ENCODE measurements at places on chromosomes 7 and 10. TPM values are rescaled to one million over a fixed set of nuclear protein-coding genes. Genes with fewer than 3 reads are reported as not detected.

IDI2 gene
- not detected for total RNA-seq

FAM131B gene
- 2.8 TPM for total RNA-seq

CREB5 gene
- total RNA-seq: 57.1 TPM

GPR22 gene
- not detected for total RNA-seq

C10orf143 gene
- total RNA-seq: 3.2 TPM

DNA sequence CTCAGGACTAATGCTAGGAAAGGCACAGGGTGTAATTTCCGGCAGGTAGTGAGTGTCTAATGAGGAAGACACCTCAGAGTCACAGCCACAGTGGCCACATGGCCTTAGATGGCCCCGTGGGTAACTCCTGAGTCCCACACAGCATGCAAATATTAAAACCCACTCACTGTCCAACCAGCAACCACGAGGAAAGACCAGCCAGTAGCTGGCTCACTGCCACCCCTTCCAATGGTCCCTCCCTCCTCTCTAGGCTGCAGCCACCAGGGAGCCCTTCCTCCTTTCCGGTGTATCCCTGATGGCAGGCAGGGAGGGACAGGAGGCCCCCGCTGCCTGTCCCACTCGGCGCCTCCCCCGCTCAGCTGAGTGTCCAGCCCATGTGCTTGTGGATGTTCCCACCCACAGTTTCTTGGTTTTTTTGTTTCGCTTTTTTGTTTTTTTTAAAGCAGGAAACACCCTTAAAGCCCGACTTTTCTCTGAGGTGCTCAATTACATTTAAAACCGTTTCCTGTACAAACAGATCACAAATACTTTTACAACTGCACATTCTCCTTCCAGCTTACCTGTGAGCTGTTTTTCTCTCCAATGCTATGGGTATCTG, 9.2 kb downstream of the BNIP3 start:
- DNase-seq: no peak

- DNase-seq: no peak
Measured at GRCh38 chr10:30192846-30193608, 133.6 kb upstream of the JCAD start.

- no peak for DNase-seq
Measured at GRCh38 chr10:74930965-74931364, 104.6 kb downstream of the KAT6B start.

DNA sequence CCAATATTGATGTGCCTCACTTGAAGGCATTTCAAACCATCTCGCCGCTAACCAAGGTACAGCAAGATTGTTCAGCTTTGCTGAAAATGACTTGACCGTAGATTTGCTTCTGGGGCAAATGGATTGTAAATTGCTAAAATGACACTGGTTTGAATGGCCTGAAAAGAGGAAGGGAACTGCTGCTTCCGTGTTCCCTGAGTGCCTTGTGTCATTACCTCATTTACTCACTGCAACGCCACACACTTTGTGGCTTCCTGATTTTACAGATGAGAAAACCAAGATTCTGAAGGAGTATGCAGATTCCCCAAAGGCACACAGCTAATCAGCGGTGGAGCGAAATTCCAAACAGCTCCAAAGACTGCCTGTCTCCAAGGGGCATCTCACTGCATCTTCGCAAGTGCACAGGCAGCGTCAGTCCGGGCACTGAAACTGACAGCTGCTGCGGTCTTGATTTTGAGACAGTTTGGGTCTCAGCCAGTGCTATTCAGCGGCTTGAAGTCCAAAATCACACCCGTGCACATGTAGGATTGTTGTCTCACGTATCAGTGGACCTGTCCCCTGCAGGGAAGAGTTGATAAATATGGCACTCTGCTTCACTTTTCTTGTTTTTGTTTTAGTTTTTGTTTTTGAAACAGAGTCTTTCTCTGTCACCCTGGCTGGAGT, 290.9 kb downstream of the DPP6 start:
- no peak for DNase-seq

GRCh38 chr7:5500056-5500776, 76.6 kb upstream of the TNRC18 start:
- DNase-seq: no peak

DNA sequence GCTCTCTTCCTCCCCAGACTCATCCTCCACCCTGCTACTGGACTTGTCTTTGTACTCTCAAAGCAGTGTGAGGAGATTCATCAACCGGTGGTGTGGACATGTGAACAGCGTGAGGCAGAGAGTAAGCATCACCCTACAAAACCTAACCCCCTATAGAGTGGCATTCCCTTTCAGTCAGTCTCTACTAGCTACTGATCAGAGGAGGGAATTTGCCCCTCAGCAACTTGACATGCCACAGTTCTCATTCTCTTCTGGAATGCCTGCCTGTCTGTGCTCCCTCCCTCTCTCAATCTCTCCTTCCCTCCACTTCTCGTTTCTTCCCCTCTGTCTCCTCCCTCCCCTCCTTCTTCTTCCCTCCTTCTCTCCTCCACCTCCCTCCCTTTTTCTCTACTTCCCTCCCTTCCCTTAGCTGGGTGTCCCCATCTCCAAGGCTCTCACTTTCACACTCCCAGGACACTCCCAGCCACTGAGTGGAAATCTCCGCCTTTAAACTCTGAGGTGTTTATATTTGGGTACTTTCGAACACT, 24.6 kb downstream of the H2AZ2 start:
- no peak for DNase-seq

DNA sequence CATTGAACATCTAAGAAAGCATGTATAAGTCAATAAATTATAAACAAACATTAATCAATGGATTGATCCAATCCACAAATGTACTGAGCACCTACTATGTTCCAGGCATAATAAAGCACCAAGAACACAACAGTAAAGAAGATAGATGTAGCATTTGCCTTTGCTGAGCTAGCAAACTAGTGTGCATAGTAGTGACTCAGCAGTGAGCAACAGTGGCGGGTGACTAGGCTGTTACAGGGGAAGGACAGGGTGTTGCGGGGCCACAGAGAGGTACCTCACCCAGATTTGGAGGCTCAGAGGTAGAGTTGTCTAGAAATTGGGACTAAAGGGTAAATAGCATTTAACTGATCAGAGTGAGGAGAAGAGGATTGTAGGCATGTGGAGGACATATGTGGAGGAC, 83.6 kb downstream of the NXPH1 start:
- no peak for DNase-seq

Measured in aorta (tissue), 5 donors.